Activated CD8-positive, alpha-beta memory T cell treated with anti-CD3 and anti-CD28 coated beads, Interleukin-2, amount 10 ng/mL, durations not matched to agents 7 days and 5 days (primary cell): ENCODE measurements at places on chromosomes 12 and 14. TPM values are rescaled to one million over a fixed set of nuclear protein-coding genes. Genes with fewer than 3 reads are reported as not detected.

CCDC177 gene
- total RNA-seq = not detected

CACNA1C gene
- total RNA-seq = 0.14 TPM

KERA gene
- total RNA-seq = not detected

DNA sequence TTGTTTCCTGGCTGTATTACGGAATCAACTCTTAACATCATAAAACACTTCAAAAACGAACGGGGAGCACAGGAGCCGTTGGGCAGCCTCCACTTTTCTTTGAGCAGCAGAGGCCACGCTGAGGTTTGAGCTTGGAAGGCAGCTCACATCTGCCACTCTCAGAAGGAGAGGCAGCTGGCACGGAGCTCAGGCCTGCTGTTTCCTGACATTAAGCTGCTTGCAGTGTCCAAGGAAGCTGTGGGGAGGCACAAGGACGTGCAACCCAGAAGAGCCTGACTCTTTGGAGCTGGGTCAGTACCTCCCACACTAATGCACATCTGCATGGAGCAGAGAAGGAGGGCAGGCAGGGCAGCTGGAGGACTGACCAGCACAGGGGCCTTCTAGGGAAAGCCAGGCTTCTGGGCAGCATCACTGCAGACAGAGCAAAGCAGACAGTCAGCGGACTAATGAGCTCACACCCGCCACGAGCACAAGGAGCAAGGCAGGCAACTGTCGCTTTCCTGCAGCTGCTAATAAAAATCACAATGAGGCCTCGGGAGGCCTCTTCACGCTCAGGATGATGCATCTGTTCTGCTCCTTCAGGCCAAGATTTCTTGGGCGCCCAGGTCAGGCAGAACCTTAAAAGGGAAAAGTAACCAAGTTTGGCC is 211.1 kb downstream of the GLT1D1 start:
- H3K36me3 ChIP-seq = no peaks in the 10 kb centered on the region
- no peaks in the 10 kb centered on the region for H3K27me3 ChIP-seq
- no peak for DNase-seq

GRCh38 chr14:96071561-96071960 is 32.4 kb downstream of the C14orf132 start:
- no peak overlapping the region for H3K4me3 ChIP-seq
- H3K36me3 ChIP-seq = no peaks in the 10 kb centered on the region
- DNase-seq = no peak

DNA sequence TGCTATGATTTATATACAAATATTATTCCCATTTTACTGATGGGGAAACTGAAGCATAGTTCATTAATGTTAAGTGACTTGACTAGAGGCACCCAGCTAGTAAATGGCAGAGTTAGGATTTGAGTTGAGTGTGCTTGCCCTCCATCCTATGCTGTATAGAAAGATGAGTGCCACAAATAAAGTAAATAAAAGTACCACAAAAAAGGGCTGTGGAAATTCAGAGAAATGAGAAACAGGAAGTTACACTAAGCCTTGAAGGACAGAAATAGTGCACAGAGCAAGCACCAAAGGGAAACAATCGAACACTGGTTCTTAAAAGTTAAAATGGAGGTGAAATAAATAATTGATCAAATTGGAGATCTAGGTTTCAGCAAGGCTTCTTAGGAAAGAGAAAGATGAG is 9.2 kb upstream of the ABCD2 start:
- H3K27me3 ChIP-seq = no peaks in the 10 kb centered on the region
- peaks cover 12% of the 10 kb centered on the region for H3K36me3 ChIP-seq
- H3K27ac ChIP-seq = peak overlapping the region; percentile 92
- peak overlapping the region; percentile 62 for H3K4me3 ChIP-seq
- H3K4me1 ChIP-seq = peaks cover 47% of the 10 kb centered on the region

DNA sequence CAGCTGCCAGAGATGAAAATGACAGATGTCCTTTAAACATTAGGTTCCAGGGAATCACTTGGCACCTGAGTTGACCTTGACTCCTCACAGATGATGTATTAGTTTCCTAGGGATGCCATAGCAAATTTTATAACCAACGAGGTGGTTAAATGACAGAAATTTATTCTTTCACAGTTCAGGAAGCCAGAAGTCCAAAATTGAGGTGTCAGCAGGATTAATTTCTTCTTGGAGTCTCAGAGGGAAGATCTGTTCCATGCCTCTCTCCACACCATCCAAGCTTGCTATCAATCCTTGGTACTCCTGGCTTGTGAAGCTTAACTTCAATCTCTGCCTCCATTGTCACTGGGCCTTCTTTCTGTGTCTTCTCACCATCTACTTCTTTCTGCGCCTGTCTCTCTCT is 249.7 kb upstream of the BTG1 start:
- no peak for DNase-seq
- no peaks in the 10 kb centered on the region for H3K27me3 ChIP-seq
- peaks cover 28% of the 10 kb centered on the region for H3K4me1 ChIP-seq

GRCh38 chr12:130970165-130970907 is 16.6 kb downstream of the ADGRD1 start:
- H3K27me3 ChIP-seq = peaks cover 2% of the 10 kb centered on the region
- no peak for DNase-seq
- H3K27ac ChIP-seq = no peak overlapping the region
- H3K4me3 ChIP-seq = no peak overlapping the region
- H3K36me3 ChIP-seq = no peaks in the 10 kb centered on the region

GRCh38 chr14:63542231-63542999 is 762 bp downstream of the PPP2R5E start:
- H3K4me3 ChIP-seq = peak overlapping the region; percentile 82
- no peaks in the 10 kb centered on the region for H3K27me3 ChIP-seq
- peak; percentile 40 for DNase-seq
- H3K36me3 ChIP-seq = peaks cover 18% of the 10 kb centered on the region
